ENCODE measurements at places on chromosomes 5 and 9.

GRCh38 chr5:1371218-1371971 lies 26.5 kb upstream of the CLPTM1L start:
- no peak for DNase-seq

DNA sequence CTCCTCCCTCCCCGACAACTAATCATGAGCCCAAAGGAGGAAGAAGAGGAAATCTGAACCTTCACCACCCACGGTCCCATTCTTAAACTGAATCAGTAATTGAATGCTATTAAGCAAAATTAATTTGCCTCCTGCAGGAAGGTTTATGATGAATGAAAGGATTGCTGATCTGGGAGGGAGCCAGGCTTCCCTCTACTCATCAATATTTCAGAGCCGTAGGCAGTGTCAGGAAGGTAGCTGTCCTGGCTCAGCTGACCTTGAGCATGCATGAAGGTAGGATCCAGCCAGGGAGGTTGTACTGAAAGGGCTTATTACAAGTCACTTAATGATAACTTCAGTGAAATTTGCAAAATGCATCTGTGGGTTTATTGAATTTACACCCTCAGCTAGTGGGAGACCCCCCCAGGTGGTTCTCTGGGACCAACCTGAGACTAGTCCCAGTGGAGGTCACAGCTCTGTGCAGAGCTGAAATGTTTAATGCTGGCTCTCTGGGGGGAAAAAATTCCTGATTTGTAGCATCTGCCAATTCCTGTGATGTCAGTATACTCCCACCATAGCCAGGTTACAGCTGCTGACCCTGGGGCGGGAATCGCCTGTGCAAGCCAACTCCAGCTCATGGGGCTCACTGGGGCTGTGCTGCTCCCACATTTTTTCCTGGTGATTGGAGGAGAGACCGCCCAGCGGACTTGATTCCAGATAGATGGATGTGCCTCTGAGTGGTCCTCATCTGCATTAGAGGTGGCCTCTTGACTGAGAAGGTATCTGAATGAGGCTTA lies 47.9 kb upstream of the NCS1 start:
- DNase-seq = no peak

DNA sequence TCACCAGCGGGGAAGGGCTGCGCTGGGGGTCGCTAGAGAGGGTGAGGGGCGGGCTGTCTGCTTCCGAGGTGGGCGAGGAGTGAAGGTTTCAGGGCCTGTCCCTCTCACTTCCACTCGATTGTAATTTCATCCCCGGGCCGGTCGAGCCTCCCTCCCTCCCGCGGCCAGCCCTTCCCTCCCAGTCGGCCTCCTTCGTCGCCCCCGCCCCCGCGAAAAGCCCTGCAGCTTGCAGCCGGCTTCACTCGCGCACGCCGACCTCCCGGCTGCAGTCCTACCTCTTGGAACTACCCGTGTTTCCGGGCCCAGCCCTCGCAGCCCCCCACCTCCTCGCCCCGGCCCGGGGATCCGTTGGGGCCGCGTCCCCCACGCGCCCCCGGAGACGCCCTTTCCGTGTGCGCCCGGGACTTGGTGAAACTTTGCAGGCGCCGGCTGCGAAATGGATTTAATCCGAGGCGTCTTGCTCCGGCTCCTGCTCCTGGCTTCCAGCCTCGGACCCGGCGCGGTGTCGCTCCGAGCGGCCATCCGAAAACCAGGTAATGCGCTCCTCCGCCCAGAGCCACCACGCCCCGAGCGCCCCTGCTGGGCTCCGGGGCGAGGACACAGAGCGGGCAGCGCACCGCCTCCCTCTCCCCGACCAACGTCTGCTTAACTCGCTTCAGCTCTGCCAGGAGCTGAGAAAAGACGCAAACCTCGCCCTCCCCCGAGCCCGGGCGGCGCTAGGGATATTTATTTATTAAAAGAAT lies at the start of gene EGFLAM:
TSS of gene EGFLAM (plus strand) at position 241 of the 743 bp plus-strand sequence. CDS start at position 437, 196 bp downstream.
- peak; percentile 61 for DNase-seq

GRCh38 chr5:178577376-178577839 lies 12.8 kb downstream of the COL23A1 start:
- DNase-seq = no peak

- DNase-seq = no peak
These were observed 146.6 kb downstream of the RAPGEF6 start for GRCh38 chr5:131488463-131488862.

- peak; percentile 30 for DNase-seq
These were observed 585.7 kb upstream of the ZNF608 start for GRCh38 chr5:125331987-125332598.

DNA sequence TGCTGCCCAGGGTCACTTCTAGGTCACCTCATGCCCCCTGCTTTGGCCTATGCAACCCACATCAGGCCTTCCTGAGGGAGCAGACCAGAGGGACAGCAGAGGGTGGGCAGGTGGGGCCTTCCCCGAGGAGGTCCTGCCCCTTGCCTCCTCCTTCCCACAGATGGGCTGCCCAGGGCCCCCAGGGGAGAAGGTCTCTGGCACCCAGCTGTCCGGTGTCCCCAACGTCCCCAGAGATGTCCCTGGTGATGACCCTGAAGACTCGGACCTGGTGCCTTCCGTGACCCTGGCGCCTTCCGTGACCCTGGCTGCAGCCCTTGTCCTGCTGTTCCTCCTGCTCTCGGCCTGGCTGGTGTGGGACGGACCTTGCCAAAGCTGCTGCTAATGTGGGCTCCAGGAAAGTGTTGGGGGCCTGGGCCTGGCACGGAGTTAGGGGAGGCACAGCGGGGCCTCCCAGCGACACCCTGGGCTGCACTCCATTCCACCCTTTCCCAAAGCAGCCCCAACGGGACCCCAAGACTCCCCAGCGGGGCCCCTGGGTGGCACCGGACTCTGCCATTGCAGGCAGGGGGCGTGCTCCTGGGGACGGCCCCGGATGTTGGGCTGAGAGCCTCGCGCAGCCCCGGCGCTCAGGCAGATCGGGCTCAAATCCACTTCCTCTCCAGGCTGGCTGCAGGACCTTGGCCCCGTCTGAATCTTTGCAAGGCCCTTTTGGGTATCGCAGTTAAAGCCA lies 6.8 kb upstream of the SLC2A6 start:
- no peak for DNase-seq

DNA sequence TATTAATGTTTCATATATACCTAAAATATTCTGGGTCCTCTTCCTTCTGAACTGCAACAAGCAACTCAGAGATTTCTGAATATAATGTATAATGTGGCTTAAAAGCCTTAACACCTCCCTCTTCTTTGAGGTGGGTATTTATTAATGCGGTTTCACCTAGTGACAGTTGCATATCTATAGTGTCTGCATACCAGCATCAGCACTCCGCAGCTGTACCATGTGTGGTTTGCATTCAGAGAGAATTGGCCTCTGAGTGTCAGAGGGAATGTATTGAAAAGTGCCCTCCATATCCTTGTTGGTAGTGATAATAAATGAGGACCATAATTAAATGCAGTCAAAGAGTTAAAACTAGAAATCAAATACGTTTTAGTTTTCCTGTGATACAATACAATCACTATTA lies 256.6 kb upstream of the ARRDC3 start:
- no peak for DNase-seq

DNA sequence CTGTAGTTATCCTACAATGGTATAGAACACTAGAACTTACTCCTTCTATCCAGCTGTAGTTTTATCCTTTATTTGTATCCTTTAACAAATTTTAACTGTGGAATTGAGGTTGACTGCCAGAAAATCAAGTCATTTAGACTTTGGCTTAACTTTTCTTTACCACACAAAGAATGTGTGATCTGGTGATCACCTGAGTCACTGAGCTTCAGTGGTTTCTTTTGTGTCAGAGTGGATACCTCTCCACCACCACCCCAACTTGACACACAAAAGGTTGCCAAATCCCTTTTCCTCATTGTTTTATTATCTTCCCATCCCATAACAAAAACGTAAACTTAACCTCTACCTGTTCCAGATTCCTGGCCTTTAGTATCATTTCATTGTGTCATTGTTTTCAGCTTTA lies 5.5 kb downstream of the OTULIN start:
- no peak for DNase-seq

DNA sequence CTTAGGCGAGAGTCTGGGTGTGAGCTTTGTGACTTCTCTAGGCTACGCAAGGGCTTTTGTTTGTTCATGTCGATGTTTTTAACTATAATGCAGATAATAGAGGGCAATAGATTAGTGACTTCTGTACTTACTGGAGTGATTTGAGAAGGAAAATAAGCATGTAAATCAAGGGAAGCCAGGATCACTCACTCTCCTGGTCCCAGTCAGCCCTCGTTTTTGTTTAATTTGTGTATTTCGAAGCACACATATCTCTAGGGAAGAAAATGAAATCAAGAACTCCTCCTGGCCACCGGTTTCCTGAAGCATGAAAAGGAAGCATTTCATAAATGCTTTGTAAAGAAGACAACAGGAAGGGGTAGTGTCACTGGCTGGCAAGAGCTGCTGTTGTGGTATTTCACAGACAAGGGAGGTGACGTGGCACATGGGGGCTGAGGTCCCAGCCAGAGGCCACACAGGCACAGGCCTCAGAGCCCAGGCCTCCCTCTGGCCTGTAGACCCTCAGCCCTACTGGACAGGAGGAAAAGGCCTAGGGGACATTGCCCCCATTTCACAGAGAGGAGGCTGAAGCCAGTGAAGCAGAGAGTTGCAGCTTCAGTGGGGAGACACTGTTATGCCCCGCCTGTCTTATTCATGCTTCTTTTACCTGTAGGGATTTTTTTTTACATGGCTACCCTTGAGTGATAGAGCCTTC lies 34.1 kb downstream of the IRF1 start:
- DNase-seq = no peak

DNA sequence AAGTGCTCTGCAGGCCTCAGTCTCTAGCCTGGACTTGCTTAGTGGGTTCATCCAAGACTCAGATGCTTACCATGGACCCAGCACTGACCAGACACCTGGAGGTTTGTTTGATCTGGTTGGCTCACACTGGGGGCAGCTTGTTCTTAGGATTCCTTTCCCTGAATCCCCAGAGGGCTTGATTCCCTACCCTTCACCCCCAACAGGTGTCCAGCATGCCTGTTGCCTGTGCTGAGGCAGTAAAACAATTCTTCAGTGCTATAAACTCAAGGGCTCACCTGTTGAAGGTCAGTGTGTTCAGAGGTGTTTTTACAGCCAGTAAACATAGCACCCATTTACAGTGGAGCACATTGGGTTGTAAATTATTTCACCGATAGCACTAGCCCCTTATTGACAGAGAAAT lies 123.8 kb upstream of the KLF4 start:
- DNase-seq = no peak

DNA sequence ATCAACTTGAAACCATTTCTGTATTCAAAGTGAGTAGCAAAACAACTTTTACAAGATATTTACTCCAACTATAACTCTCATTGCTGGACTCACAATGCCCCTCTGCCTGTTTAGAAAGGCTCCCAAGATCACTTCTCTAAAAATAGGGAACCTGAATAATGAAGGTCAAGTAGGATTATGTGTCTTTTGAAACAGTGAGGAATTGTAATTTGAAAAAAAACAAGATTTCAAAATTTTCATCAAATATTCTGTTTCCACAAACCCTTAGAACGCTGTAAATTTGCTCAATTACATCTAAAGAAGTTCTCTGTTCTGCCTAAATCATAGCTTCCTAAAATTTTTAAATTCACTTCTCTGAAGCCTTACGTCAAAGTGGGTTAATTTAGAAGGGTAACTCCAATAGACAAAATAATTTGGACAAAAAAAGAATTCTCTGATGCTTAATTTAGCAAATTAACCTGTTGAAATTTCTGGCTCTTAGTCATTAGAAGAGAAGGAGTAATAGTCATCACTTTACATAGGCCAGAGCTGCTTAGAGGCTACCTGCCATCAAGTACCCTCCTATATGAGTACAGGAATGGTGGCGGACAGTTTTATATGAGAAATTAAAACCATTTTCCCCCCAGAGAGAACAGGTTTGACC lies 4.0 kb downstream of the ELL2 start:
- DNase-seq = no peak

GRCh38 chr5:6766604-6767093 lies 53.4 kb downstream of the TENT4A start:
- DNase-seq = peak; percentile 88

DNA sequence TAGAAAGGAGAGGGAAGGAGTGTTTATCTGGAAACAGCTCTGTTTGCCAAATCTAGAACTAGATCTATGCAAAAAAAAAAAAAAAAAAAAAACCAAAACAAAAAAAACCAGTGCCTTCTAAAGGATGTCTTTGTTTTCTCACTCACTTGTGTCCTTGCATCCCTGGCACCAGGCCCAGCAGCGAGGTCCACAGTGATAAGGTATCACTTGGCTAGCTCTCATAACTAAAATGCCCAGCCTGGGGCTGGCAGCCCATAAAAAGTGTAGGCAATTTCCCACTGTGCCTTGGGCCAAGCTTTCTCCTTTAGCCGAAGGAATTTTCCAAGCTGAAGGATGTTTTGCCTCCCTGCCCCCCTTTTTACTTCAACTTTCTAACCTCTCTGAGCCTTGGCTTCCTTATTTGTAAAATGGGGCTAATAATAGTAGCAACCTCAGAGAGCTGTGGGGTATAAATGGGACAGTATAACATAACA lies 20.8 kb downstream of the RGS3 start:
- no peak for DNase-seq

DNA sequence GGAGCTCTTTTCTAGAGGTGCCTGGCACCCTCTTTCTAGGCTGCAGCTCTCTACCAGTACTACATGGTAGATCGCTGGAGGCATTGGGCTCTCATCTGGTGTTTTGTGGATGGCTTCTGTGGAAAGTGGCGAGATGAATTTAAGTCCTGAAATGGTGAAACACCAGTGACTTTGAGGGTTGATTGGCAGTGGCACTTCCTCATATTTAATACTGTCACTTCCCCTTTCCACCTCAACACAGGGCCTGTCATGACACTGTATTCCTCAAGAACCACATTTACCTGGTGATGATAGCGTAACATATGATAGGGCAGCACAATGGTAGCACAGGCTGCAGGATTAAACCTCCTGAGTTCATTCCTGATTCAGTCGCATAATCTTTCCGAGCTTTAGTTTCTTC lies 132.1 kb downstream of the KDM4C start:
- DNase-seq = no peak
